ENCODE measurements at places on chromosomes 7 and 10.
A peak's percentile ranks its signal among the peaks of the same experiment; 100 is the strongest.

- DNase-seq: no peak
Observed at GRCh38 chr7:151711906-151712809, 164.8 kb downstream of the PRKAG2 start.

DNA sequence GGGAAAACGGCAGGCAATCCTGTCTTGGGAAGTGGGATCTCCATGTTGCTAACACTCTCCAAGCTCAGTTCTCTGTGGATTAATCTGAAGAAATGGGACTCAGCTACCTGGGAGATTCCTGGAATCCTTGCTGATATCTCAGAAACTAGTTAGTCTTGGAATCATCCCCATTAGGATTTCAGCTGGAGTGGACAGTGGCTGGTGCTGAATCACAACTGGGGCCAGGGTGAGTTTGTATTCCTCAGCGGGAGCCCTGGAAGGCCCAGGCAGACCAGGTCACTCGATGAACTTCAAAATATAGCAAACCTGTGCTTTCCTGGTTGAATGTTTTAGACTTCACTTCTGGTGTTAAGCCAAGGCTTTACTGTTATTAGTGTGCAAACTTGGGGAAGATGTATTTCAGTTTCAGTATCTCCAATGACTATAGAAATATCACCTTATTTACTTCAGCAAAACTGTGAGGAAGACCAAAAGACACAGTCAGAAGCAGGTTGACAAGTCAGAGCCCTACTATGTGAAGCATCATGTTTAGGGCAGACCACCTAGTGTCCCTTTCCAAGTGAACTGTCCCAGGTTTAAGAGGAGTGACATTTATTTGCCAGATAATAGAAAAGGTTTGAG lies 126.1 kb downstream of the AOAH start:
- DNase-seq: no peak

GRCh38 chr10:116744163-116744753 lies 1.9 kb upstream of the HSPA12A start:
- no peak for DNase-seq

- DNase-seq: no peak
Observed at GRCh38 chr7:130970696-130971095, 236.7 kb upstream of the KLF14 start.

- DNase-seq: no peak
Observed at GRCh38 chr7:195830-196128, 3.4 kb downstream of the FAM20C start.

- DNase-seq: no peak
Observed at GRCh38 chr7:46630031-46630430, 709.0 kb upstream of the IGFBP3 start.

GRCh38 chr10:59240582-59241183 lies 64.2 kb downstream of the PHYHIPL start:
- no peak for DNase-seq

DNA sequence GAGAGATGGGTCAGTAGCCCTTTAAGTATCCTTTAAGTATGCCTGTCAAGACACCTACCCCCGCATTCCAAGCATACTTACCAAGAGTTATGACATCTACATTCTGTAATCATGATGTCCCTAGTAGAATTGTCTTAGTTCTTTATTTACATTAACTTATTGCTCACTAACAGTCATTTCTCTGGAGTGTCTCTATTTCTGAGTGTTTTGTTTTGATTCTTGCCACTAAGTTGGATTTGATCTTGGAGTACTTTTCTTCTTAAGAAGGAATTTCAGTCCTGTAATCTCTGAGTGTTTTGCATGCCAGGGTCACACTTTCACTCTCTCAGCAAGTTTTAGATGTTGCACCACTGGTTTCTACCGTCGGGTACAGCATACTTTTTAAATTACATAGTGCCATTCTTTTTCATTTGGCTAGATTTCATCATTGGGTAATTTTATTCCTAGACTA lies 1053.9 kb downstream of the KCNMA1 start:
- no peak for DNase-seq

- DNase-seq: no peak
Observed at GRCh38 chr10:68221196-68221595, 10.7 kb downstream of the ATOH7 start.

GRCh38 chr10:98260752-98261151 lies 7.2 kb downstream of the LOXL4 start:
- no peak for DNase-seq

DNA sequence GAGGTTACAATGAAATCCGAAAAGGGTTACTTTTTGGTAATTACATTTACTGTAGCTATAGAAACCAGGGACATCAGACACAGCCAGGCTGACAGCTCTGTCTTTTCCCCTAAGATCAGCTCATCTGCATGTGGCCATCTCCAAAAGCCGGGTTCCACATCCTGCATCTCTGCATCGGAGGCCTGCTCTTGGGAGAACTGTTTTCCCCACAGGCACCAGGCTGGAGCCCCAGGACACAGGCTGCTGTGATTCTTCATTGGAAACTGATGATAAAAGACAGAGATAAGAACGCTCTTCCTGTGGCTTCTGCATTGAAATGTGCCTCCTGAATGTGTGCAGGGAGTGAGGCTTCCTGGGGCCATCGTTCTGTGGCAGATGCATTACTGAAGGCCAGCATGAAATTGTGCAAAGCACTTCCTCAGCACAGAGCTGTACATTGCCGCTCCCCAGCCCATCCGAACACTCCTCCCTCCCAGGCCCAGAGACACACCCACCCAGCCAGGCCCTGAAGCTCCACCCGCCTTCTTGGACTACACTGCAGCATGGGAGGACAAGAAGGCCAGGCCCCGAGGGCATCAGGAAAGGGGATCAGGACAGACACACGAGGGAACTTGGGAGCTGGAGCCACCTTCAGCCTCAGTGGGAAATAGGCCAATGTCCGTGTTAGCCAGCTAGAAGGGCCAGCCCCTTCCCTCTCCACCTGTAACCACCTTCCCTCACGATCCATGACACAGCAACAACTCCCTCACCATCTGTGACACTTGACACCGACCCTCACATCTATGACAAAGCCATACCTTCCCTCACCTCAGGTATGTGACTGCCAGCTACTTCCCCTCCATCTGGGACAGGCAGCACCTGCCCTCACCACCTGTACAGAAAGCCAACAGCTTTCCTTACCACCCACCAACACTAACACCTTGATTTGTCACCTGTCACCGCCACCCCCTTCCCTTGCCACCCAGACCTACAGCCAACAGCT lies 113.2 kb downstream of the GRID1 start:
- DNase-seq: no peak

DNA sequence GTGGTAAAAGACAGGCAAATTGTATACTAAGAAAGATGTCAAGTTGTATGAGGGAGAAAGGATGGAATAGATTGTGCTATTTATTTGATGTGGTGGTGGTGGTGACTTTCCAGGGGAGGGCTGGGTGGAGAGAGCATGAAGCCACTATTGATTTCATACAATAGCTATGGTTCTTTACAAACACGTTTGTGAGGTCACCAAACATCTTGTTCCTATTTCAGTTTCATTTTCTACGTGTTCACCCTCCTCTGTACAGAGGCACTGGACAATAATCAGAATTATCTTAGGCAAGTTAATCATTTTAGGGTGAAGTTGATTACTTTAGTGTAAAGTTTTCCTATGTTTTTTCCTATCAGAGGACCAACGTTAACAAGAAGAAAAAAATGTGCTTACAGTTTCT lies 10.3 kb upstream of the CNTNAP2 start:
- no peak for DNase-seq

DNA sequence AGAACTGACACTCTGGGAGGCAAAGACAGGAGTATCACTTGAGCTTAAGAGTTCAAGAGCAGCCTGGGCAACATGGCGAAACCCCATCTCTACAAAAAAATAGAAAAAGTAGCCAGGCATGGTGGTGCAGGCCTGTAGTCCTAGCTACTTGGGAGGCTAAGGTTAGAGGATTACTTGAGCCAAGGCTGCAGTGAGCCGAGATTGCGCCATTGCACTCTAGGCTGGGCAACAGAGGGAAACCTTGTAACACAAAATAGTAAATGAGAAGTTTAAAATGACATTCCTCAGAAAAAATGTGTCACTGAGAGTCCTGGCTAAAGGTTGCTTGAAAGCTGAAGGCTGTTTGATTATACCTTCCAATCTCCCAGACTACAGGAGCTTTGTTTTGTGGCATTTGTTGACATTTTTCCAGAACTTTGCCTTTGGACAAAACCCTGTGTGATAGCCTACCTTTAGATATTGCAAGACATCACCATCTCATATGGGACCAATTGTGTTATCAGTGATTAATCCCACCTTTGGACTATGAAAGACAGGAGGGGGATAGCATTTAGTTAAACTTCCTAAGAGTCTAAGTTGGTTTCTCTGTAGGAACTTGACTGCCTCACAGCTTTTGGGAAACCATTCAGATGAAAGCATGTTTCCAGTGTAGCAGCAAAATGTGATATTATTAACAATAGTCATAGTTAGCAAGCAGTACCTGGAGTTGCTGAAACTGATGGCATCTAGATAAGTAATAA lies 5.3 kb downstream of the TNKS2 start:
- no peak for DNase-seq

DNA sequence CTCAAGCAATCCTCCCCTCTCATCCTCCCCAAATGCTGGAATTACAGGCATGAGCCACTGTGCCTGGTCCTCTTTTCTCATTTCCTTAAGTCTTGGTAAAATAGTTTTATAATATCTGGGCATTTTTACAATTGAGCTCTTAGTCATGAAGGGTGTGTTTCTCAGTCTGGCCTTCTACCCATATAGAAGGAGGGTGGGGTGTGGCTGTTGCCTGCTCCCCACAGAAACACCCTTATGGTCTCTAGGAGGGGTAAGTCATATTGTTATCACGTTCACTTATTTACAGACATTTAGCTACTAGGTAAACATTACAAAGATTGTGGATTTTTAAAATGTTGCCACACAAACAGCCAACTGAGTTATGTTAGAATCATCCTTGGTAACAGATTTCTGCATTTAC lies 6.7 kb upstream of the OTUD1 start:
- no peak for DNase-seq

GRCh38 chr10:94490789-94491039 lies 54.9 kb upstream of the HELLS start:
- no peak for DNase-seq

DNA sequence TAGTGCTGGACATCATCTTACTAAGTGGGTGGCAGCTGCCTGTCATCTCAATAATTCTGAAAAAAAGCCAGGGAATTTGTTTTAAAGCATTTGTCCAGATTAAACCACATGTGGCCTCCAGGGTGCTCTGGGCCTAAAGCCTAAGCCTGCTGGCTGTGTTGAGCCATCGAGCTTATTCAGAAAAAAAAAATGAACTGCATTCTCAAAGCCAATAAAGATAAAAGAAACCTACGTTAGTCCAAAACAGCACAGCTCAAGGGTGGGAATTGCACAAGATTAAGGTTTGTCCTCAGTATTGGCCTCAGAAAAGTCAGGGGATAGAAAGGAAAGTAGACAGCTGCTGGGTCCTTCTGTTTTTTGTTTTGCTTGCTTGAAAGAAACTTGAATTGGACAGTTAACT lies 22.6 kb upstream of the PRTFDC1 start:
- DNase-seq: no peak

DNA sequence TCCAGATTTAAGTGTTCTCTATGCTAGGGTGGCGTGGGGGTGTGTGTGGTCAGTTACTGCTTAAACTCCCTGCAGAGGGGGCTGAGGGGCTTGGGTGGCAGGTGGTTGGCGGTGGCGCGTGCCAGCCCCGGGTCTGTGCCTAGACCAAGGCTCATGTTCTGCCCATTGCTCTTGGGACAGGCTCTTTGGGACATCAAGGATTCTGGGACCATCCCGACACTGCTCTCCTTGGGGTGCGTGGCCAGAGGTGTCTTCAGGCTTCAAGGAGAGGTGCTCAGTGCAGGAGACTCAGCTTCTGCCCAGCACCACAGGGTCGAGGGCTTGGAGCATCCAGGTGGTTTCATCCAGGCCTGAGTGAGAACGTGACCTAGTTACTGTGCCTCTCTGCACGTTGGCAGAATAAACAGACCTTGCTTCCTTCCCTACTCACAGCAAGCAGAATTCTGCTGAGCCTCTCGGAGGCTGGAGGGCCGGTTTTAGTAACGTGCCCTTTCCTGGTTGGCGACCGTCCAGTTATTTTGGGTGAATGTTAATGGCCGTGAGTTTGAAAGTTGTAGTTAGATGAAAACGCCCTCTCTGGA lies 39.9 kb downstream of the CAMK1D start:
- no peak for DNase-seq

DNA sequence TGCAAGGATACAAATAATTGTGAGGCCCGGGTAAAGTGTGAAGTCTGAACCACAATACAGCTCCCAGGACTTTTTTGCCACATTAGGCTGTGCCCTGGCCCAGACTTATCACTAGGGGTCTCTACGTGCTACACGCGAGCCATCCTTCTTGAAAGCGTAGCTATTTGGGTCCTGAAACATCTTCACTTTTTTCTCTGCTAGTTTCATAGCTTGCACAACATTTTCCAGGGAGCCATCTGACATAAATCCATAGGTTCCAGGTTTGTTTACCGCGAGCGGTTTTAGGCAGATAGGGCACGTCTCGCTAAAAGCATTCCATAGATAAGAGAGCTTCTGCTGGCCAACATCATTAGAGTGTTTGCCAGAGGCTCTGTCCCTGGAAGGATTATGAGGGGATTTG lies 226.5 kb downstream of the RPS24 start:
- DNase-seq: no peak

GRCh38 chr10:8677642-8678041 lies 623.2 kb downstream of the GATA3 start:
- no peak for DNase-seq

DNA sequence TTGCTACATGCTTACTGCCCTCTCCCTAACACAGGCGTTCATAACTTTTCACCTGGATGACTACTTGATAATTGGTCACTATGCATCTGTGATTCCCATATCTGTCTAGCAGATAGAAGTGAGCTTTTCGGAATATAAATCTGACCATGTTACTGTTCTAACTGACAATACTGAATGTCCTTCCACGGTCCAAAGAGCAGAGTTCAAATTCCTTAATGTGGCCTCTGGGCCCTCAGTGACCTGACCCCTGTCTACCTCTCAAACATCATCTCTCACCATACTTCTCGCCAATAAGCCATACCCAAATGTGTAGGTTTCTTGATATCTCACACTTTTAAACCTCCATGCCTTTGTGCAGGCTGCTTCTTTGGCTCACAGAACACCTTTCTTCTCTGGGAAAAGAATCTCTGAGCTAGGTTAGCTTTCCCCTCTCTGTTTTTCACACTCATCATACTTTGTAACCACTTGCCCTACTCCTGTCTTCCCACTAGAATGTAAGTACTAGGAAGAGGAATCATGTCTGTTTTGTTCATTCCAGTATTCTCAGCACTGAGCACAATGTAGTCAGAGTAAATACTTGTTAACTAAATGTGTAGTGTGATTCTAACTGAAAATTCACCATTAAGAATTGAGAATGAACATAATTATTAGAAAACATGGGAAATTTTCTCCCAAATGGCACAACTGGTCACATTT lies 39.2 kb upstream of the LRRC17 start:
- DNase-seq: no peak

- DNase-seq: no peak
Observed at GRCh38 chr10:79127151-79127961, 58.6 kb downstream of the ZMIZ1 start.

- peak; percentile 45 for DNase-seq
Observed at GRCh38 chr7:151754142-151754590, 122.7 kb downstream of the PRKAG2 start.

- DNase-seq: peak; percentile 81
Observed at GRCh38 chr7:102279537-102280400, 6.9 kb upstream of the SH2B2 start.

- no peak for DNase-seq
Observed at GRCh38 chr7:19619122-19619521, 89.7 kb downstream of the POLR1F start.

GRCh38 chr7:39306016-39306570 lies 260.1 kb upstream of the YAE1 start:
- no peak for DNase-seq

GRCh38 chr7:28684650-28685241 lies 272.4 kb downstream of the CREB5 start:
- DNase-seq: peak; percentile 44

- no peak for DNase-seq
Observed at GRCh38 chr7:156496363-156496769, 144.2 kb upstream of the RNF32 start.
